SW480 (cell line): ENCODE measurements at places on chromosomes 16 and 17.

- DNase-seq, result no peak
These were observed 1.3 kb upstream of the SLC46A1 start for GRCh38 chr17:28407130-28407973.

- DNase-seq, result no peak
These were observed 304.2 kb upstream of the TNRC6C start for GRCh38 chr17:77654296-77654695.

DNA sequence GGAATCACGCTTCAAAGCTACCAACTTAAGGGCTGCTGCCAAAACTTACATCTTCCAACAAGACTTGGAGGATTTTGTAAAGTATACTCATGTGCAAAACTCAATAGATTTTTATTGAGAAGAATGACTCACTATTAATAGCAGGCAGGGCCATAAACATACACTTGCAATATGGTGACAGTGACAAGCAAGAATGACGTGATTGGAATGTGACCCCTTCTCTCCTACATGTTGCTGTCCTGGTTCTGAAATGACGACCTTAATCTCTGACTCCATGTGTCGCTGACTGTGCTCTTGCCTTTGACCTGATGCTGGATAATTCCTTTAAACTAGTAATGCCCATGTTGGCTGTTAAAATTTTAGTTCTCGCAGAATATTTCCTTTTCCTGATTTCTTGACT, 174.5 kb downstream of the PARN start:
- peak; percentile 66 for DNase-seq

DNA sequence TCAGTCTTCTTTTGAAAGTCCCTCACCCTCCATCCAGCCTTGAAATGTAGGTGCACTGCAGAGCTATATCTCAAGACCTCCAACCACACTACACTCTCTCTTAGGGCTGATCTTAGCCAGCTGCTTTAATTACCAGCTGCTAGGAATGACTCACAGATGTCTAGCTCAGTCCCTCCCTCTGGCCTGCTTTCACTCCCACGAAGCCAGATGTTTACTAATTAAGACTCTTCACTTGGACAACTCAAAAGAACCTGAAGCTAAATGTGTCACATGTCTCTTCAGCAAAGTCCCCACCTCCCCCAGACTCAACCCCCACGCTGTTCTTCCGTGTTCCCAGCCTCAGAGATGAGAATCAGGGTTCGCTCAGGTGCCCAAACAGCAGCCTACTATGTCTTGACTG, 2.6 kb downstream of the GTF3C1 start:
- DNase-seq, result peak; percentile 7

DNA sequence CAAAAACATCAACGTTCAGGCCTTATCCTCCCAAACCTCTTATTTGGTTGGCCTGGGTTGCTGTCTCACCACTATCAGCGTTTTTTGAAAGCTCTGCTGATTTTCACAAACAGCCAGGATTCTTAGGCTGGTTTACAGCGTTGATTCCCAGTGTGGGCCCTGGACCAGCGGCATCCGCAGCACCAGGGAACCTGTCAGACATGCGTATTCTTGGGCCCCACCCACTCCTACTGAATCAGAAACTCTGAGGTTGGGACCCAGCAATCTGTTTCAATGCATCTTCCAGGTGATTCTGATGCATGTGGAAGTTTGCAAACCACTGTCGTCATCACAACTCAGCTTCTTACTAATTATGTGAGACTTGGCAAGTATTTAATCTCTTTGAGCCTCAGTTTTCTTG, 58.5 kb downstream of the RGS9 start:
- no peak for DNase-seq

DNA sequence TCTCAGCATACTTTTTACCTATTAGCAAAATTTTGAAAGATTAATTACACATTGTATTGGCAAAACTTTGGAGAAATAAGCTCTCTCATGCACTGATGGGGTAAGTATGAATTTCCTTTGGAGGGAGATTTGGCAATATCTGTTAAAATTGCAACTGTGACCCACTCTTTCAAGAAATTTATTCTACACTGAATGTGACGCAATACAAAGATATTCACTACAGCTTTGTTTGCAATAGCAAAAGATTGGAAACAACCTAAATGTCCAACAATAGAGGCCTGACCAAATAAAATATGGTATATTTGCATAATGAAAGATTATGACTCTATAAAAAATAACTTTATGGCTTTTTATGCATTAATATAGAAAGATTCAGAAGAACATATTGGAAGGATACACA, 363.5 kb downstream of the GRIN2A start:
- DNase-seq, result no peak

DNA sequence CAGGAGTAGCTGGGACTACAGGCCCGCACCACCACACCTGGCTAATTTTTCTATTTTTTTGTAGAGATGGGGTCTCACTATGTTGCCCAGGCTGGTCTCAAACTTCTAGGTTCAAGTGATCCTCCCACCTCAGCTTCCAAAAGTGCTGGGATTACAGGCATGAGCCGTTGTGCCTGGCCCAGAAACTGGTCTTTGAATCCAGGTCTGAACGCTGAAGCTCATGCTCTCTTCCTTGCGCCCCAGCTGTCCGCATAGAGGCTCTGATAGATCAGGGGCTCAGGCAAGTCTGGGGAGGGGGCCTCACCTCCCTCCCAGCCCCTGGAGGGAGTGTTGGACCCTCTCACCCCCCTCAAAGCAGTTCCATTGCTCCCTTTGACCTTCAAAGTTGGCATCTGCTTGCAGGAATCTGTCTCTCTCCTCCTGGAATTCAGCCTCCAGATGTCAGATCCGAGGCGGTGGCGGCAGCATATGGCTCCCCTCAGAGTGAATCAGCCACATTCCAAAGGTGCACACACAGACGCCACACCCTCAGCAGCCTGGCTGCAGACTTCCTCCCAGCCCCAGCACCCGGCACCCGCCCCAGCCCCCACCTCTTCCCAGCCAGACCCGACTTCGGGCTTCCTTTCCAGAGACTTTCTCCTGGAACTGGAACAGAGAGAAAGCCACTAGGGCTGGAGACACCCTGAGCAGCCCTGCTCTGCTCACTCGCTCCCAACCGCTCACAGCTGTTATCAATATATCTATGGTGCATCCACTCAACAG, 16.9 kb upstream of the GLIS2 start:
- peak; percentile 89 for DNase-seq

DNA sequence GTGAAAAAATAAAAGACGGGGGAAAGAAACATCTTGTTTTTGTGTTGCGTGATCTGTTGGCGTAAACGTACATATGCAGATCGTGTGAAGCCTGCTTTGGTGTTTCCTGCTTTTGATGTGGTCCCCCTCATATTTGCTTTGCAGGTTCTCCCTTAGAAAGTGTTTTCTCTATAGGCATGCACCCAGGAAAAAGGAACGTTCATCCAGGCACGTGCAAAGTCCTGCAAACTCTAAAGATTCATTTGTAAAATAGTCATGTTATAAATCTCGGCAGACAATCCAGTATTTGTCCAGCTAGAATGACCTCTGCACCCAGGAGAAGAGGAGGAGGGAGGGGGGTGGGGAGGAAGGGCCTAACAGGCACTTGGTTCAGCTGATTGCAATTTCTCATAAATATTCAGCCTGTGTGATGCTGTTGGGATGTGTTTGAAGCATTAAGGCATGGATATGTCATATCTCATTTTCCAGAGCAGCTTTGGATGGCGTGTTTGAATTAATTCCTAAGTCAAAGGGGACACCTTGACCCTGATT, 40.3 kb upstream of the DDX52 start:
- DNase-seq, result peak; percentile 85

DNA sequence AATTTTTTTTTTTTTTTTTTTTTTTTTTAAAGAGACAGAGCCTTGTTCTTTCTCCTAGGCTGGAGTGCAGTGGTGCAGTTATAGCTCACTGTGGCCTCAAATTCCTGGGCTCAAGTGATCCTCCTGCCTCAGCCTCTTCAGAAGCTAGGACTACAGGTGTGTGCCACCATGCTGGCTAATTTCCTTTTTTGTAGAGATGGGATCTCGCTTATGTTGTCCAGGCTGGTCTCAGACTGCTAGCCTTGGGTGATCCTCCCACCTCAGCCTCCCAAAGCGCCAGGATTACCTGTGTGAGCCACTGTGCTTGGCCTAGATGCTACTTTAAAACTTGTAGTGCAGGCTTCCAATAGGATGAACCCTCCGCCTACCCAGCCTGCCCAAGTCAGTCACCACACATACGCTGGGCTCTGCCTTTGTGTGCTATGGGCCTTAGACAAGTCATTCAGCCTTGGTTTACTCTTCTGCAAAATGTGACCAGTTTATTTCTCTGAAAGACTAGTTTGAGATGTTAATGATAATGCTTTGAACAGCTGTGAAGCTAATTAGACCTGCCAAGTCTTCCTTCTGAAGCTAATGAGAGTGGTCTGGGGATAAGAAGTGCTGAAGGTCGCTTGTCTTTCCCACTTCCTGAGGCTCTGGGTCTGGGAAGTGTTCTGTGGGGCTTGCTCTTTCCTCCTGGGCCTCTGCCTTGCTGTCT, 5.2 kb downstream of the GPT2 start:
- no peak for DNase-seq

DNA sequence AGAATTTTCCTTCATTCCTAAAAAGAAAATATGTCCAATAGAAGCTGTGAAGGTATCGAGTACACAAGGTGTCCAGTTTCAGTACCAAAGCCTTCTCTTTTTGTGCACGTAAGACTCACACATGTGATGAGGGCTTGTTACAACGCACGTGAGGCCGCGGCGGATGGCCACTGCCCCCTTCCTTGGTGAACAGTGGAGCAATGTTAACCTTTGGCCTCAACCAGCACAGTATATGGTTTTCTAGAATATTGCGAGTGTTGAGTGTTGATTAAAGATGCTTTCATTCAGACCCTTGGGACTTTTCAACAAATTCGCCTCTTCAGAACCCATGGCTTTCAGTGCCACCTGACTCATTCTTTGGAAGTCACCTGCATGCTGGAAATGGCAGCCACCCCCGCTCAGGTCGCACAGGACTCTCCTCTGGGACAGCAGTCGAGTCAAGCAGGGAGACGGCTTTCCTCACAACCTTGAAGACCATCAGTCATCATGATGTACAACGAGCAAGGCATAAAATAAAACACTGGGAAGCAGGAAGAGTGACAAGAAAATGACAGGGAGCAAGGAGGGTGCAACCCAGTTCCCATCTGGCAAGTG, 14.5 kb downstream of the MAP1LC3B start:
- peak; percentile 41 for DNase-seq

DNA sequence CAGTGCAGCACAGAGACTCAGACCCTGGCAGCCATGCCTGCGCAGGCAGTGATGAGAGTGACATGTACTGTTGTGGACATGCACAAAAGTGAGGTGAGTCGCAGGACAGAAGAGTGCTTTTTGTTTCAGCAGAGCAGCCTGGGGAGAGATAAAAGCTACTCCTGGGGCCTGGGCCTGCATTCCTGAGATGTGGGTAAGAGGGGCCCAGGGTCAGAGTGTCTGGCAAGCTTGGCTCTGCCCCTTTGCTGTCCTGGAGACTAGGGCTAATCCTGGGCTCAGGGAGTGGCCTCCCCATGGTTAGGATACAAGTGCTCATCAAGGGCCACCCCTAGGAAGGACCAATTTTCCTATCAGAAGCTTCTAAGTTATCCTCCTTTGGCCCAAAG, 4.8 kb upstream of the ERBB2 start:
- DNase-seq, result no peak

DNA sequence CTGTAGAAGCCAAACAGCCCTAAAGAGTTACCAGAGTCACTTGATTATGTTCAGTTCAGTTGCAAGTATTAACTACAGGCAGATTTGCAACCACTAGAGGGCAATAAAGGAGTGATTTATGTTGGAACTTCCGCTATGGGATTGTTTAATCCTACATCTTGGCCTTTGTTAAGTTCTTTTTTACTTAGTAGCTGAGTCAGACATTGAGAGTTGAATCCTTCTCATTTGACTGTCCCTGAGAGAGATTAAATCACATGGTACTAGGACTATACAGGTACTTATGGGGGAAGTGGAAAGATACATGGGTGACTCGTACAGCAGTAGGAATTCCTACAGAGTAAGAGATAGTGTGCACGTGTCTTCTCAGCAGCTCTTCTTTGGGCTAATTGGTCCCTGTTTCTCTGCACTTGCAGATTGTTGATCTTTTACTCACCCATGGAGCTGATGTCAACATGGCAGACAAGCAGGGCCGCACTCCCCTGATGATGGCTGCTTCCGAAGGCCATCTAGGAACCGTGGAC, 40.3 kb downstream of the CYB561 start:
- peak; percentile 57 for DNase-seq

GRCh38 chr16:23557779-23558702, 514 bp downstream of the UBFD1 start:
- DNase-seq, result no peak

GRCh38 chr16:46747777-46748651, at the start of gene MYLK3:
Gene MYLK3, minus strand, starts transcription at chr16:46748344. Its CDS starts 151 bp downstream, at chr16:46748193.
- DNase-seq, result no peak

- DNase-seq, result no peak
These were observed 13.3 kb downstream of the HDAC5 start for GRCh38 chr17:44110011-44110686.

GRCh38 chr17:14198013-14198412, 38.6 kb downstream of the CDRT15 start:
- DNase-seq, result no peak

DNA sequence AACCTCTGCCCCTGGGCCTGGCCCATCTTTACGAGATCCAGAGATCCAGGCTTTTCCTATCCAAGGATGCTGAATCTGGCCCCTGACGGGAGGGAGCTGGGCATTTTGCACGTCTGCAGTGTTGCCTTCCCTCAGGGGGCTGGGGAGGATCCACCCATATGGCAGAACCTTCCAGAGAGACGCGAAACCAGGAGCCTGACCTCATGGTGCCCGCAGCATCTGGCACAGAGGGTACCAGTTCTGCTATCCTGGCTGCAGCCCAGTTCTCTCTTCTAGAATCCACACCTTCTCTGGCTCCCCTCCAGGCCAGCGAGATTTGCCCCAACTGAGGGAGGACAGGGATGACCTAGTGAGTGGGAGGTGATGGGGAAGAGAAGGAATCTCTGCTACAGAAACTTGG, 20.5 kb upstream of the ZNF652 start:
- DNase-seq, result no peak

GRCh38 chr16:65975049-65975708, 391.3 kb upstream of the CDH5 start:
- peak; percentile 28 for DNase-seq

GRCh38 chr17:81480140-81481072, 32.2 kb downstream of the ACTG1 start:
- DNase-seq, result no peak

DNA sequence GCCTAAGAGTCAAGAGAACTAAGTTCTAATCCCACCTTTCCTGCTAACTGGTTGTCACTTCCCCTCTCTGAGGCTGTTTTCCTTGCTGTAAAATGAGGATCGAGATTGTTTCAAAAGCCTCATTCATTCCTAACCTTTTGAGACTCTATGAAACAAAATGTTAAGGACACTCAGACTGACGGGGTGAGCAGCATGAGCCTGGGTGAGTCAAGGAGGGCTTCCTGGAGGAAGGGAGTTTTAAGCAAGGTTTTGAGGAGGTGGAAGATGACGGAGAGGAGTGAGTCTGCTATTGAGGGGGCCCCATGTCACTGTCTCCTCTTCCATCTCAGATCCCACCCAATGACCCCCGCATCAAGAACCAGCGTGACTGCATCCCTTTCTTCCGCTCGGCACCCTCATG, 4.1 kb downstream of the EPX start:
- DNase-seq, result no peak

- no peak for DNase-seq
These were observed 3.6 kb downstream of the PRSS33 start for GRCh38 chr16:2783581-2784357.
